A673 (cell line): ENCODE measurements at places on chromosomes 2 and 18. TPM values are rescaled to one million over a fixed set of nuclear protein-coding genes. Genes with fewer than 3 reads are reported as not detected.

DNA sequence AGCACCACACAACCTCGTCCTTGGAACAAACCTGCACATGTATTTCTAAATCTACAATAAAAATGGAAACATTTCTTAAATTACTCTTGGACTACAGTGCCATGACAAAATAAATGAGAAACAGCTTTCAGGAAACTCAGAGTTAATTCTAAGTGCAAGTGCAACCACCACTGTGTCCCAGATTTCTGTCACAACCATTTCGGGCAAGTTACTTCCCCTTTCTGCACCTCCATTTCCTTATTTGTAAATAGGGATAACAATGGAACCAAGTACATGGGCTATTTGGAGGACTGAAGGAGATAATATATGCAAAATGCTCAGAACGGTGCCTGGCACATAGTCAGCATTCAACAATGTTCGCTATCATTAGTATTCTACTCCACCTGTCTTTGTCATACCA, 93.2 kb downstream of the CACNB4 start:
- no peak for DNase-seq

- DNase-seq = no peak
Observed at GRCh38 chr2:31859959-31860358, 150.8 kb downstream of the MEMO1 start.

- DNase-seq = no peak
Observed at GRCh38 chr2:100782380-100782878, 37.5 kb upstream of the NPAS2 start.

DNA sequence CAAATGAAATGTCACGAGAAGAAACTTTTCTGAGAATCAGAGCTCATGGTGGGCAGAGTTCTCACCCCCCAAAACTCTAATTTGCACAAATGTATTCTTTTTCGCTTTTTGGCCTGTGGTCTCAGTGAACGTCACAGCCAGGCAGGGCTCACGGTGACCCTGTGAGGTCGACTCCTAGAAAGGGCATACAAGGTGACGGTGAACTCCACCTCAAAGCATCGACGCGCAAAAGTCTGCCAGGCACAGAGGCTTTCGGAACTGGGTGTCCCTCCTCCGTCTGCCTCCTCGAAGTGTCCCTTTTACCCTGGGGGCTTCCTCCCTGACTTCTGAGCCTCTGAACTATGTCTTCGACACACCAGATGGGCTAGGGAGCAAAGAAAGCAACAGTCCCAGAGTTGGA, 139.2 kb upstream of the PXDN start:
- no peak for DNase-seq

DNA sequence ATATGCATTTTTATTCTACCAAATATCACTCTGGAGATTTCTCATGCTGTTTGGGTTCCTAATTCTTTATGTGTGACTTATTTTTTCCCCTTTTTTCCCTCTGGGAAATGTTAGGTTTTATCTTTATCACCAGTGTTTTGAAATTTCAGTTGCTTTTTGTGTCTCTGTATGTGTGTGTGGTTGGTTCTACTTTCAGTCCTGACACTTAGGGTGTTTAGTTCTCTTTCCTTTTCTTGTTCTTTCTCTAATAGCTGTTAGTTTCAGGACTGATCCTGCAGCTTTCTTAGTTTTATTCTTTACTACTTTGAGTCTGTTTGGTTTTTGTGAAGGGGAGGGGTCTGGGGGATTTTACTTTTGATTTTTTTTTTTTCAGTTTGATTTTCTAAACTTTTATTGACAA, 23.1 kb downstream of the PPM1B start:
- DNase-seq = no peak

DNA sequence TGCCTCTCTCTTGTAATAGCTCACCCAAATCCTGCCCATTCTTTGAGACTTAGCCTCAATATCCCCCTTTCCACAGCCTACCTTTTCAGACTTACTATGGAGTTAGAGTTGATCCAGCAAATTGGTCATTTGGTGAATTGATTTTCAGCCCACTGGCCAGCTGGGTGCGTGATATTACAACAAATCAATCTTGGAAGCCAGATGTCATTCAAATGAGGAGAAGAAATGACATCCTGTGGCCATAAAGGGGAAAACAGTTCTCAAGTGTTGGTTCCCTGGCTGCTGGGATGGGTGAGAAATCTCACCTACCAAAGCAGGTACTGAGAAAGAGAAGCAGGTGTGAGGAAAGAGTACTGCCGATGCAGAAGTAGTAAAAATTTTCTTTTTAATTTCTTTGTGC, 36.7 kb upstream of the FOXI3 start:
- no peak for DNase-seq

DNA sequence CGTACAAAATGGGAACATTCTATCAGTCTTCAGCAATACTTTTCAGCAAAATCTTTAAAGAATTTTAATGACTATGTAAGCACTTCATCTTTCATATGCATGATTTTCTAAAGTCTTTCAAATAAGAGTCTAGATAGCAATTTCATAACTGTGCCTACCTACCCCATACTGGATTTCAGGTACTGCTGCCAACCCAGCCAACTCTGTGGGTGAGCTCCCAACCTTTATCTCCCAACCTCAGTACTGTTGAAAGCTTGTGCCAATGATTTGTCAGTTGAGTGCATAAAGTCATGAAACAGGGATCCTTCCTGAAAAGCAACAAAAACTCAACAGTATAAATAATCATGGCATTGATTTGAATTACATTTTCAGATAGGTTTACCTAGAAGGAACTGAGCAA, 296.9 kb downstream of the PID1 start:
- no peak for DNase-seq

GRCh38 chr2:206408323-206409320, 34.7 kb upstream of the ADAM23 start:
- DNase-seq = no peak

GRCh38 chr18:71194438-71194837, 905.6 kb downstream of the SOCS6 start:
- DNase-seq = no peak

DNA sequence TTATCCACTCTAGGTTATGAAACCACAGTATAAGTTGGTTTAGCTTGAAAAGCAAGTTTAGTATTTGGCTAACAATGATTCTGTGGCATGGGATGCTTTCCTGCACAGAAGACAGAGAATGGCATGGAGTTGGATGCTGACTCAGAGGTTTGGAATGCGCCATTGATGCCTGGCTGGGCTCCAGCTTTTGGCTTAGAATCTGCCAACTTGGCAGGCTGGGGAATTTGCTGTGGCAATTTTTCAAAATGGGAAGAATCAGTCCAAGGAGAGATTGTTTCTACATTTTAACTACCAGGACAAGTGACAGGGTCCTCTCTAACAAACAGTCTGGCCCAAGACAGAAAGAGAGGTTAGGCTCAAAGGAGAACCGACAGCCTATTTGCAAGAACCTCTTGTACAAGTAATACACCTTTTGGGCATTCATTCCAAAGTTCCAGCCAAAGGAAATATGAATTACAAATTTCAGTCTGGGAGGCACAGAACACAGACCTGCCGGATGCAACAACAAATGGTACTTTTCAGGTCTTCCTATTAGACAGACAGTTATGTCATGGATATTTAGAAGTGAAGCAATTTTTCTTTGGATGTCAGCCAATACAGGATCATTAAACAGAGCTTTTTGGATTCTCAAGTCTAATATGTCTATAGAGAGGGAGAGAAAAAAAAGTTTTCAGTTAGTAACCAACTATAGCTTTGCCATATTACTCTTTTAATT, 1027.7 kb downstream of the TMEM182 start:
- peak; percentile 85 for DNase-seq

DNA sequence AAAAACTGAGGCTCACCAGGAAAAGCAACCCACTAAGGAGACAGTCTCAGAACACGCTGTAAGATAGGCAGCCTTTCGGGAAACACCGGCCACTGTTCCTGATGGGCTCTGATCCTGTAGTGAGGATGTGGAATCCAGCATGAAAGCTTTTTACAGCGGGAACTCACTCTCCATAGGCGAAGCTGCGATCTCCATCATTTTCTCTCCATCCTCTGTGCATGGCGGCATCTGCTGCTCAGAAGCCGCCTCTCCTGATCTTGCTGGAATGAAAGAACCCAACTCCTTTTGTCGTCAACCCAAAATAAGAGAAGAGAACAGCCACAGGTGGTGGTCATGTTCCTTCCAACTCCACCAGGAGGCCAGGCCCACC, 49.9 kb downstream of the TMEM18 start:
- no peak for DNase-seq

- no peak for DNase-seq
Observed at GRCh38 chr2:49796266-49796665, 642.0 kb upstream of the FSHR start.

Gene RSAD2
- 2.1 and 2.2 TPM in 2 replicates for total RNA-seq

Gene FBXO41
- 8.6 and 11.5 TPM in 2 replicates for total RNA-seq

Gene UGT1A8
- not detected in 2 replicates for total RNA-seq

Gene TFCP2L1
- 0.04 TPM in 1 of 2 replicates, not detected in the other for total RNA-seq

Gene SCN2A
- total RNA-seq = 0.73 and 0.79 TPM in 2 replicates

Gene CNRIP1
- 18.4 and 22.2 TPM in 2 replicates for total RNA-seq

Gene RUFY4
- total RNA-seq = 0.26 and 1.3 TPM in 2 replicates

Gene ST8SIA3
- not detected in 2 replicates for total RNA-seq

Gene MROH2A
- total RNA-seq = 0.92 and 1.3 TPM in 2 replicates
